Prostate gland (tissue), 2 donors: ENCODE measurements at places on chromosomes 1 and 21.
A peak's percentile ranks its signal among the peaks of the same experiment; 100 is the strongest.

GRCh38 chr1:159092036-159092760, 15.6 kb upstream of the AIM2 start:
- DNase-seq, result no peak

- DNase-seq, result no peak
These were observed 77.0 kb downstream of the OMA1 start for GRCh38 chr1:58469476-58469875.

- DNase-seq, result peak; percentile 16
These were observed 9.7 kb downstream of the GNG12 start for GRCh38 chr1:67823615-67824014.

DNA sequence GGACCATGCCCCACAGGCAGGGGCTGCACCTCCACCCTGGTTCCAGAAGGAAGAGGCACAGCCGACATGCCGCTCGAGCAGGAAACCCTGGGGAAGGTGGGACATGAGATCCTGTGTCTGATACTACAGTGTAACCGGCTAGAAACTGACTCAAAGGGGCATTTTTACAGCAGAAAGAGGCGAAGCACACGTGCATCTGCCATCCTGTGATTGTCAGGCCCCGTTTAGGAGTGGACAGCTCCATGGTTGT, 62.7 kb downstream of the SIK1 start:
- no peak for DNase-seq

DNA sequence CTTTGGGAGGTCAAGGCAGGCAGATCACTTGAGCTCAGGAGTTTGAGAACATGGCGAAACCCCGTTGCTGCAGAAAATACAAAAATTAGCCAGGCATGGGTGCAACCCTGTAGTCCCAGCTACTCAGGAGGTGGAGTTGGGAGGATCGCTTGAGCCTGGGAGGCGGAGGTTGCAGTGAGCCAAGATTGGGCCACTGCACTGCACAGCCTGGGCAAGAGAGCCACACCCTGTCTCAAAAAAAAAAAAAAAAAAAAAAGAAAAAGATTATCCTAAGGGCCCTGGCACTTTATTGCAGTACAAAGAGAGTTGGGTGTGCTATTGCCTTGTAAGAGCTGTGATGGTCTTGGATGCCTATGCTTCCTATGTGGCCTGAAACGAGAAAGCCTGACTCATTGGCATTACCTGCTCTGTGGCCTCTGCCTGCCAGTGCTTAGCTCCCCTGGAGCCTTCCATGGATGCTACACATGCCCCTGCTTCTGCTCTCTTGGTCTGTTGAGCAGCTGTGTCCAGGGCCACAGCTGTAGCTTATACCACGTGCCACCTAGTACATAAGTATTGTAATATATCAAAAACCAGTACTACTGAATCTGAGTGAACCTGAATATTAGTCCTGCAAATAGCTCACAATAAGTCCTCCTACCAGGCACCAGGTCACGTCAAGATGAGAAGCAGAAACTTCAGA, 45.8 kb downstream of the DNAJC6 start:
- DNase-seq, result no peak

DNA sequence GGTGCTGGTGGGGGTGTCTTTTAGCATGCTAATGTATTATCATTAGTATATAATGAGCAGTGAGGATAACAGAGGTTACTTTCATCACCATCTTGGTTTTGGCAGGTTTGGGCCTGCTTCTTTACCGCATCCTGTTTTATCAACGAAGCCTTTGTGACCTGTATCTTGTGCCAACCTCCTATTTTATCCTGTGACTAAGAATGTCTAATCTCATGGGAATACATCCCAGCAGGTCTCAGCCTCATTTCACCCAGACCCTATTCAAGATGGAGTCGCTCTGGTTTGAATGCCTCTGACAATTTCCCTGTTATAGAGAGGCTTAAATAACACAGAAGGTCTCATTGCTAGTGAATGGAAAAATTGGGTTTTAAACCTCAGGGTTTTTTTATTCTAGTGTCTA, 300.8 kb upstream of the PROX1 start:
- DNase-seq, result no peak

- DNase-seq, result no peak
These were observed 5.9 kb downstream of the SELENON start for GRCh38 chr1:25805863-25806225.

DNA sequence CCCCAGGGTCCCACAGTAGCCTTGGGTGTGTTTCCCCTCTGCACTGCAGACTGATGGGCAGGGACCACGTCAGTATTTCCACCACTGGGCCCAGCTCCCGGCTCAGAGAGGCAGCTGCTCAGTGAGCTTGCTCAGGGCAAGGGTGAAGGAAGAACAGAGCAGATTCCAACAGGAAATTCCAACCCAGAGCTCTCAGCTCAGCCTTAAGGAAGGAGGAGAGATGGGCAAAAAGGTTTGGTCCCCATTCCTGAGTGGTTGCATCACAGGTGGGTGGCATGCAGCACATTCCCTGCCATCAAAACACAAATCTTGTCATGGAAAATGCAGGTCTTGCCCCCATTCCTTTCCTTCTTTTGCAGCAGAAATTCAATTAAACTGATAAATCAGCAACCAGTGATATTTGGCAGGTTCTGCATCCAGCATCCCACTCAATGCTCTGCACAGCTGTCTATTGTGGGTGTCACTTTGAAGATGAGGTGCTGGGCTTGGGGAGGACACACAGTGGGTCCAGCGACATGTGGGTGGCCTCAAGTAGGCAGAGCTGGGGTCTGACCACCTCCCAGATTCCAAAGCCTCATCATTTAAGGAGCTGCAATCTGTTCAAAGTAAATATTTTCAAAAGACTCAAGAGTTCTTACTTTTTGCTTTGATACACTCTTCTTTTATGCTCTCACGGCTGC, 315.4 kb downstream of the DSCAM start:
- DNase-seq, result no peak

- DNase-seq, result no peak
These were observed 16.4 kb upstream of the SLC44A3 start for GRCh38 chr1:94803517-94804441.

DNA sequence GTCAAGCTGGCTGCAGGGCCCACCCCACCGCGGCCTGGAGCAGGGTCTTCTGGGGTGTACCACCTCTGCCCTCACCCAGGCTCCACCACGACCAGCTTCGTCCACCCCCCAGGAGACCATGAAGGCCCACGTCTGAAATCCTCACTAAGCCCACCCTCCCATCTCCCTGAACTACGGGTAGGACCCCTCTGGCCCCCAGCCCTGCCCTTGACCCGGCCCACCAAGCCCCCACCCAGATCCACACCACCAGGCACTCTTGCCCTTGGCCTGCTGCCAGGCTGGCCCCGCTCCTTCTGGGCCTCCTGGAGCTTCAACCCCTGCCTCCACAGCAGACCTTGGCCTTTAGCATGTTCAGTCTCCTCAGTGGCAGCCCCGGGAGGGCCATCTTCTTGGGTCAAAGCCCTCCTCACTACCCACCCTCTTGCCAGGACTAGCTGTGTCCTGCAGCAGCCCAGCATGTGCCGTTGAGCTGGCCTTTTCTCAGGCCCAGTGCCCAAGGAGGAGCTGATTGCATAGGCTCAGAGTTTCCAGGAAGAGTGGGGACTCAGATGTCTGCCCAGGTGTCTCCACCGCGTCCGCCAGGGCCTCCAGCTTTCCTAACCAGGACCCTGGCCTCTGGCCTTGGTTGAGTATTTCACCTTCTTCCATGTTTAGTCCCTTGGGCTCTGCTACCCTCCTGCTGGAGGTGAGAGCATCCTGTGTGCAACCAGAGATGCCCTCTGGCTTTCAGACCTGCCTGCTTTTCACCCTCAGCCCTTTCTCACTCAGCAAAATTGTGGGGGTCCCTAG, 17.7 kb upstream of the SAMD11 start:
- peak; percentile 3 for DNase-seq

DNA sequence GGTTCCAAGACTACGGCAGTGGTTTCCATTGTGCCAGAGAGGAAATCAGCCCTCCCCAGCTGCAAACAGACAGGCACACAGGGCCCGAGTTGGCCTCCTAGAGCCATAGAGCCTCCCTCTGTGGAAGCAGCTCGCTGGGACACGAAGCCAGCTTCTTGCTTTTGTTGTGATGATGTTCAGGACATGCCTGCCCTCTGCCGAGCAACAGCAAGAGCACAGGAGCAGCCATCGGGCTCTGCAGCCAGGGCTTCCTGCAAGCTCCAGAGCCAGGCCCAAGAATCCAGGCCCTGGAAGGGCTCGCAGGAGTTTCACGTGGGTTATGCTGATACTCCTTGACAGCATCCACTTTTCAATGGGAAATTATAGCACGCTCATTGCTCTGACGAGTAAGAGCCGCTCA, 18.5 kb downstream of the NPHP4 start:
- no peak for DNase-seq
